NCI-H510A (cell line): ENCODE measurements at places on chromosomes 1 and 21.
A peak's percentile ranks its signal among the peaks of the same experiment; 100 is the strongest.

DNA sequence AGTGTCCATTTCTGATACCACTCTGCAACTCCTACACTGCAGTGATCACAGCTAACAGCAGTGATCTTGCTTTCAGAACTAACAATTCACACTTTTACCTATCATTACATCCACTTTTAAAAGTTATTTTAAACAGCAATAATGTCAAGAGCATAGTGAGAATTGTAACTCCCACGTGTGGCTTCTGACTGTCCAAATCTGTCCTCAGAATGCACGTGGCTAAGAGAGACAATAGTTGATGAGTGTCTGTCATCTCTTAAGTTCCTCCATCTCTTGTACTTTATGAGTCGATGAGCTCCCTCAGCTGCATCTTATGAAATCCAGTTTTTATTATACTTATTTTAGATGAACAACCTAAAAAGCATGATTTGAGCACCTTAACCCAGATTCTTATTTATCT lies 16.5 kb upstream of the CFHR5 start:
- no peak for DNase-seq

GRCh38 chr1:228347181-228347580 lies 59.5 kb downstream of the TRIM11 start:
- DNase-seq = no peak

GRCh38 chr1:4977701-4978100 lies 323.3 kb downstream of the AJAP1 start:
- DNase-seq = no peak

- DNase-seq = no peak
Measured at GRCh38 chr21:42498012-42498411, 2.0 kb upstream of the RSPH1 start.

GRCh38 chr1:96565546-96565945 lies 156.0 kb upstream of the PTBP2 start:
- DNase-seq = no peak

- DNase-seq = no peak
Measured at GRCh38 chr1:9008236-9008635, 18.0 kb downstream of the SLC2A7 start.

DNA sequence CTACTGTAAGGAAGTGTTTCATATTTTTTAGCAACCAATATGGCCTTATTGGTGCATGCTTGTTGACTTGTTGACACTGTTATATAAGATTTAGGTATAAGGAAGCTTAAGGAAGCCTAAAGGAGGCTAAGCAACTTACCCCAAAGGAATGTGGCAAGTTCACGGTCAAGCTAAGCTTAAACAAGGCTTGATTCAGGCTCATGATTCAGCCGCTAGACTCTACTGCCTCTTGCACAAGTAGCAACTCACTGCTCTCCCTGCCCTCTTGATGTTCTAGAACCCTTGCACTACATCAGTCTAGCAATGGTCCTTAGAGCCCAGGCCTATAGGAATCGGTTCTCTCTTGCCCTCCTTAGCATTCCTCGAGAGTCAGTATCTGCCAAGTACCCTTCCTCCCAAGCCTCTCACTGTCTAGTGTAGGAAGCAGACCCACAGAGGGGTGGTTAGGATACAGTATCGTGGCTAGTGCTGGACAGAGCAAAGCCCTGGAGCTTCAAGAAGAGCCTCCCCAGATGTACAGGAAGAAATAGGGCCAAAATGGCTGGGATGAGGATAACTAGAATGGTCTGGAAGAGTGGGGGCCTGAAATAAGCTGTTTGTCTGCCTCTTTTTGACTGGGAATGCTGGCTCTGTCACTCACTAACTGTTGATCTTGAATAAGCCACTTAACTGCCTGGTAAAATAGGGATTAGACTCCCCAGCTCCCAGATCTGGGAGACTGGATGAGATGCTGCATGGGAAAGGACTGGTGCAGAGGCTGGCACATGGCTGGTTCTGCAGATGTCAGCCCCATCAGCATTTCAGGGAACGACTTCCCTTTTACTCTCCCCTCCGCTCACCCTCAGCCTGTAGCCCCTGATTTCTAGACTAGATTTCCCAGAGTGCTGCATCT lies 122.2 kb downstream of the NAV1 start:
- DNase-seq = no peak

GRCh38 chr1:246599315-246599714 lies 33.1 kb downstream of the CNST start:
- DNase-seq = no peak

DNA sequence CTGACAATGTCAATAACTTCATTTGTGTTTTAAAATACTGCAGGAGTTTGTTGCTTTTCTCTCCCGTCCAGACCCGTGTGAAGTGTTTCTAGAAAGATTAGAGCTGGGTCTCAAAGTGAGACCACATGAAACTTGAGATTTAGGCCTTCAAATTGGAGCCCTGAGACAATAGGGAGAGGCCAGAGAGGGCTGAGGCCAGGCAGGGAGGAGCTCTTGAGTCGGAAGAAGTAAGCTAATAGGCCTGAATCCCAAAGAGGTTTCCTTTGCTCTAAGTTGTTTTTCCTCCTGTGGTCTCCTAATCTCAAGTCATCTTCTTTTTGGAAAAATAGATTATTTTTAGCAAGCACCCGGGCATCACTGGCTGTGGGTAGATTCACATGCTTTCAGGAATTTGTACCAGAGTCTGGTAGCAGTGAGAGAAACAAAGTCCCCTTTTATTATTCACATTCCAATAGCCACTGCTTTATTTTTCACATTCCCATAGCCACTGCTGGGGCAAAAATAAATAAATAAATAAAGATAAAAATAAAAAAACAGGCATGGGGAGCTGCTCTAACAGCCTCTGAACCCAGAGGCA lies 25.6 kb downstream of the CD244 start:
- DNase-seq = no peak

GRCh38 chr1:203662360-203662759 lies 35.7 kb downstream of the ATP2B4 start:
- no peak for DNase-seq

DNA sequence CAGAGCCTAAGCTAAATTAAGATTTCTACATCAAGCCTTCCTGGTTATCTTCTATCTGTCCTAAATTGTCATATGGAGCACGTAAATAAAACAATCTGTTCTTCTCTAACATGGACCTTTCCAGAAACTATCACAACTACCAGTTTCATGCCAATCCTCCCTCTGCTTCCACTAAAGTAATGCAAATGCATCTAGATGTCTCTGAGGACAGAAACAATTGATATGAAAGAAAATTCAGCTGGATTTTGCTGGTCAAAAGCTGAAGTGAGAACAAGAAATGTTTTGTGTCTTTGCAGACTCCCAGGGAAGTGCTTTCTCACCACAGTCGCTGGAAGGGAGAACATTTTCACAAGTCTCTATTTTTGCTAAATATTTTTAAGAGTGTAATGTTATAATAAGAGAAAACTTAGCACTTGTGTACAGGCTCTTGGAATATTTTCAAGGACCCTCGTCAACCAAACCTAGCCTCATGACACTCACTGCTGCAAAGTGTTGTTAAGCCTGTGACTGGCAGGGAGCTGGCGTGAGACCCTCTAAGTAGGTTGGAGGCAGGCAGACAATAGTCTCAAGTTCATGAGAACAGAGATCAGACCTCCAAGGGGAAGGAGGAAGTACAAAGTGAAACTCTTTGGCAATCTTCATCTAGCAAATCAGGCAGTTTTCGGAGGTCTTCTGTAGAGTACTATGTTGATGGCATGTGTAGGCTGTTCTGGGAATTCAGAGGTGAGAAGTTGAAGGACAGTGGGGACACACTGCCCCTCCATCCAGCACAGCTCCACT lies 38.8 kb downstream of the DNASE2B start:
- no peak for DNase-seq

- no peak for DNase-seq
Measured at GRCh38 chr1:214361636-214362035, 80.7 kb downstream of the SMYD2 start.

- DNase-seq = no peak
Measured at GRCh38 chr1:25615172-25615541, 1.4 kb upstream of the MAN1C1 start.

DNA sequence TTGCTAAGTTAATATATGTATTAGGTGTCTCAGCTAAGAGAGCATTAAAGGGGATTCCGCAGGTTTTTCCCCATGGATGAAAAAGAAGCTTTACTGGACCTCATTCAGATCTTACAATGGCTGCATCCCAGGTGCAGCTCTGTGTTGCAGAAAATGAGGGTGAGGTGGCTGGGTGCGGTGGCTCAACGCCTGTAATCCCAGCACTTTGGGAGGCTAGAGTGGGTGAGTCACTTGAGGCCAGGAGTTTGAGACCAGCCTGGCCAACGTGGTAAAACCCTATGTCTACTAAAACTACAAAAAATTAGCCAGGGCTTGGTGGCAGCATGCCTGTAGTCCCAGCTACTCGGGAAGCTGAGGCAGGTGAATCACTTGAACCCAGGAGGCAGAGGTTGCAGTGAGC lies 58.5 kb upstream of the MORC3 start:
- DNase-seq = no peak

- no peak for DNase-seq
Measured at GRCh38 chr1:31183126-31183525, 56.6 kb downstream of the NKAIN1 start.

- no peak for DNase-seq
Measured at GRCh38 chr21:14825514-14825974, 239.3 kb downstream of the NRIP1 start.

GRCh38 chr1:238690415-238690814 lies 696.0 kb upstream of the CHRM3 start:
- no peak for DNase-seq

DNA sequence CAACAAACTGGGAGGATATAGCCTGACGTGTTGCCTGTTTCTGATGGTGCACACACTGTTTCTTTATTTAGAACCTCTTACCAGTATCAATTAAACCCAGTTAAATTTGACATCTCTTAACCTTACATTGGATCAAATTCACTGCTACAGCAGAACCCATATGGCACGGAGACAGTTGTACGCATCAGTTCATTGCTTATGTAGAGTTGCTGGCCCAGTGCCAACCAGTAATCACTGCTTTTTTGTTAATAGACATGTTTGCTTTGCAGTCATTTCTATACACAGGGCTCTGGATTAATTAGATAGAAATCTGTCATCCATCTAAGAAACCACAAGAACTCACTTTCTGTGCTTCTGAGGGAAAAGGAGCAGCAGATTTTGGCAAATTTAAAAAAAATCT lies 154.0 kb downstream of the RWDD3 start:
- peak; percentile 42 for DNase-seq

- DNase-seq = no peak
Measured at GRCh38 chr1:116664366-116664977, 3.1 kb downstream of the IGSF3 start.

DNA sequence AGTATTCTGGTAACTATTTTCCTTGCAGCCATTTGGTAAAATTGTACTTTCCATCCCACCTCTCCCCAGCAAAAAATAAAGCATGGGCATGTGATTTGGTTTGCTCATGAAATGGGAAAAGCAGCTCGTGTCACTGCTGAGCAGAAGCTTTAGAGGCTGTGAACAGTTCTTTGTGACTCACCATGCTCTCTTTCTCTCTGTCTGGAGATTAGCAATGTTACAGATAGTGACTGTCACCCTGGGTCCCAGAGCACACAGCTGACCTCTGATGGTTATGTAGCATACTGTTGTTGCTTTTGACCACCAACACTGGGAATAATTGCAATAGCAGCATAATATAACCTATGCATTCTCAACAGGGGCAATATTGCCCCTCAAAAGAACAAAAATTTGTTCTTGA lies 70.6 kb downstream of the RGS2 start:
- DNase-seq = no peak

- DNase-seq = no peak
Measured at GRCh38 chr1:109762821-109763645, 690 bp downstream of the EPS8L3 start.
